Astrocyte (in vitro differentiated cells and primary cell): ENCODE measurements at places on chromosomes 1 and 21.
A peak's percentile ranks its signal among the peaks of the same experiment; 100 is the strongest.

DNA sequence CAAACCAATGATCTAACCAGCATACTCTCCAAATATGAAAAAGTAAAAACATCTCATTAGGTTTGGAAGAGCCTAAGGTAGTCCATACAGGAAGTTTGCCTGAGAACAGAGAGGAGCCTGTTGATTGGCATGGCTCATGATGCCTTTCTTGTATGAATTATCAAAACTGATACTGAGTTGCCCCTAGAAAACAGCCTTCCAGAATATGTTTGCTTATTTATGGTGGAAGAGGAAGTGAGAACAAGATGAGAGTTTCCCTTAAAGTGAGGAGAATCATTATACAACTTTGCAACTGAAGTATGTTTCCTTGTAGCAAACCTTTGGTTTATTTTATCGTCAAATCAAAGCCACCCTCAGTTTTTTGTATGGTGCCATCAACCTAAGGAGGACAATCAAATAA, 23.8 kb upstream of the KIAA1614 start:
- no peak for DNase-seq

DNA sequence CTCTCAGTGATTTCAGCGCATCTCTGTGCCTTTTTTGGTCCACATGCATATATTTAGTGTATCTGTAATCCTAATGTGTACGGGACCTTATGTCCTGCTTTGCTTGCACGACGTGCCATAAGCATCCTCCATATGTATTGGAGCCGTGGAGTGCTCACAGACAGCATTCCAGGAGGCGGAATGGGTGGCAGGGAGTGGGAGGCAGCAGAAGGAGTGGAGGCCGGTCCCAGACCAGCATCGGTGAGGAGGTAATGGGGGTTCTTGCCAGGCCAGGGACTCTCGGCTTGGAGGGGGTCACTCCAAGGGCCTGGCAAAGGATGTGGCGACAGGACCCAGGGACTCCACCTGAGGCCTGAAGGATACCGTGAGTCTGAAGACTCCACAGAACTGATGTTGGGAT, 185.0 kb downstream of the CAMTA1 start:
- no peak for DNase-seq

DNA sequence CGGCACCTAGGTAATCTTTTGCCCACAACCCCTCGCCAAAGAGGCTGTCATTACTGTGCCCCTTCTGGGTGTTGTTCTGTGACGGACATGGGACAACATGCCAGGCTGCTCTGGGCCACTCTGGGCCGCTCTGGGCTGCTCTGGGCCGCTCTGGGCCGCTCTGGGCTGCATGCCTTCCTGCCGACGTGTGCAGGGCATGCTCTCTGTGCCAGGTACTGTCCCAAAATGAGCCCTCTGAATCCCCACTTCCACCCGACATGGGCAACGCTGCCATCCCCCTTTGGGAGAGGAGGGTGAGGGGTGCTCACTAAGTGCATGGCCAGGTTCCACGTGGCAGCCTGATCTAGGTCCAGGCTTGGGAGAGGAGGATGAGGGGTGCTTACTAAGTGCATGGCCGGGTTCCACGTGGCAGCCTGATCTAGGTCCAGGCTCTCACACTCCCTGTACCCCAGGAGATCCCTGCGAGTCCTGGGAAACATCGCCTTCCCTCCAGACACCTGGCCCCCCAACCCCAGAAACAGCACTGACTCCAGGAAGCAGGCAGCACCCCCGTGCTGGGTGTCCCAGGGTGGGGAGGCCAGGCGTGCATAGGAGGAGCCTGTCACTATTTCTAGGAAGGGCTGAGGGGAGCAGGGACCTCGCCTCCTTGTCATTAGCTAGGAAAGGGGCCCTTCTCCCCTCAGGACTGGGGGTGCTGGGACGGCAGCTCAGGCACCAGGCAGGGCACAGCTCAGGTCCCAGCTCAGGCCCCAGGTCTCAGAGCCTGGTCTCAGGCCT, 16.5 kb downstream of the TTC34 start:
- no peak for DNase-seq

DNA sequence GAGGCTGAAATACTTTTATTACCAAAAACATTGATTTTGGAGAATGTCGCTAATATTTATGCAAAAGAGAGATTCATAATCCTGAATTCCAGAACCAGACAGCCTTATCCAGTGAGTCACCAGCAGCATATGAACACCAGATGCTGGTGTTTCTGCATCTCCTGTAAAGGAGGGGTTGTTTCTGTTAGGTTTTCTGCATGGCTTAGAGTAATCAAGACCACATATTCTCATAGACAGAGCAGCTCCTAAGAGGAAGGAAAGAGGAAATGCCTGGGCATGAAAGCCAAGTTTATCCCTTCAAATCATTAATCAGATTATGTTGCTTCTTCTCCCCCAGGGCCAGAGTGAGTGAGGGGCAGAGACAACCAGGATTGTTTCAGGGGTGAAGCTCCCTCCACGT, 86.2 kb downstream of the NGF start:
- DNase-seq = peak; percentile 95

- no peak for DNase-seq
These were observed 9.3 kb downstream of the SLC35E2B start for GRCh38 chr1:1683104-1683905.

GRCh38 chr1:189605226-189605625, 872.4 kb downstream of the BRINP3 start:
- no peak for DNase-seq
